ENCODE measurements at places on chromosomes 1 and 21. TPM values are rescaled to one million over a fixed set of nuclear protein-coding genes. Genes with fewer than 3 reads are reported as not detected.

COL6A1 gene
- total RNA-seq, result 527 TPM

SHE gene
- 21.3 TPM for total RNA-seq

CASQ2 gene
- 3.3 TPM for total RNA-seq

DSTYK gene
- total RNA-seq, result 10.2 TPM

TEX38 gene
- not detected for total RNA-seq

CA14 gene
- not detected for total RNA-seq

CHI3L2 gene
- total RNA-seq, result 14.1 TPM

GRCh38 chr1:30133414-30134055, 589.9 kb downstream of the MATN1 start:
- DNase-seq, result no peak

- DNase-seq, result no peak
Measured at GRCh38 chr1:100065183-100065968, 67.4 kb downstream of the SASS6 start.

DNA sequence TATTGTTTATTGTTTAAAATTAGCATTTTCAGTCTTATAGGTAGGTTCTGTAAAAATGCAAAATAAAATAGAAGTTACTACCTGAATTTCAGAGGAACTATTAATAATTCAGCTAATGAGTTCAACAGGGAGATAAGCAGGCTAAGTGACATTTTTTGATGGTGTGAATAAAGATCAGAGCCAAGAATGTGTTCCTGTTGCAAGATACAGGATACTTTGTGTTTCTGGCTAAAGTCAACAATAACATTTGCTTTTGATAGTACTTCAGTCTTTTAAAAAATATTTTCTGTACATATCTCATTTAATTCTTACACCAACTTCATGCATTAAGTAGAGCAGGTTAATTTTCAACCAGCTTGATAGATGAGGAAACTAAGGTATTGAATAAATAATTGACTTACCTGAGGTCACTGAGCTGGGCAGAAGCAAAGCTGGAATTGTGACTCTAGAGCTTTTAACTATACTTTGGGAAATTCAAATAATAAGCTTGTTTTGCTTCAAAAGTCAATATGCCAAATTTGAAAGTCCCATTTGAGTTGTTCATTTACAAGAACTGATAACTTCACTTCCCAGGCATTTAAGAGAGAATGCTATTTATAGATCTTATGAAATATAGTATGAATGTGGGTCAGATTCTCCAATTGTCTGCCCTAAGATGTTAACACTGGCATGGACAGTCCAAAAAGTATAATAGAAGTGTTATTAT, 6.0 kb downstream of the GORAB start:
- DNase-seq, result no peak

- no peak for DNase-seq
Measured at GRCh38 chr21:44708866-44709425, 2.4 kb downstream of the TSPEAR start.

GRCh38 chr1:165047994-165048393, 308.5 kb downstream of the LMX1A start:
- DNase-seq, result no peak

DNA sequence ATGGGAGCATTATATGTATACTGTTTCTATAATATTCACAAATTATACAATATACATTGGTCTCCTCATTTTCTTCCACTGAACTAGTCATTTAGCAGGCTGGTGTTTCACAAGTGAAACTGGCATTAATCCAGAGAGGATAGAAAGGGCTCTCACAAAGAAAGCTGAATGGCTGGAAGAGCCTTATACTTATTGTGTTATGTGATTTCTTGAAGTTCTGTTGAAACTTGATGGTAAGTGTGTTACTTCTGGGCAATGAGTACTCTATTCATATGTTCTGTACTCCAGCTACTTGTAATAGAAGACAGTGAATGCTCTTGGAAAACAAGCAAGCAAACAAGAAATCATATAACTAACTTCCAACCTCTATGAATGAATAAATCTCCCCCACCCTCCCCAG, 14.9 kb downstream of the STX12 start:
- DNase-seq, result no peak

DNA sequence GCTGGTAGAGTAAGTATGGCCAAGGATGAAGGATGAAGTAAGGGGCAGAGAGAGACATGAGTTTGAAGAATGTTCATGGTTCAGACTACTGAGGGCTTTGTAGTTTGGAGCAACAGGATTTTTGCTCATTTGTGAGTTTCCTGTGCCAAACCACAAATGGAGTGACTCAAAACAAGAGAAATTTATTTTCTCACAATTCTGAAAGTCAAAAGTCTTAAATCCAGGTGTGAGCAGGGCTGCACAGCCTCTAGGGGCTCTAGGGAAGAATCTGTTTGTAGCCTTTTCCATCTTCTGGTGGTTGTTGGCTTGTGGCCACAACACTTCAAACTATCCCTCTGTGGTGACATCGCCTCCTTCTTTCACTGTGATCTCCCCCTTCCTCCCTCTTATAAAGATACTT, 58.9 kb downstream of the RHOU start:
- DNase-seq, result no peak

DNA sequence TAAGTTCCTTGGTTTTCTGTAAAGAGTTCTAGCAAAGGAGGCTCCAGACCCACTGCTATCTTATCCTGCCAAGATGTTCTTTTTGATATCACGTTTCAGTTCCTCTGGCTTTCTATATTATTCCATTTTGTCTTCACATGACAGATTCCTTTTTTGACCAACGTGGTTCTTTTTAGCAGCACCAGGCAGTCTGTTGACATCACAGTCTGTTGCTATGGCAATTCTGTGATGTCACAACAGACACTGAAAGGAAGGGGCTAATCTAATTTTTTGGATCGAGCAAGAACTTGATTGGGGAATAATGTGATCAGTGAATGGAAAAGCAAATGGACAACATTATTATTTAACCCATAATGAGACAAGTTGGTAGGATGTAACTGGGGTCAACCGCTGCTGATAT, 64.5 kb upstream of the GOLT1A start:
- DNase-seq, result no peak

GRCh38 chr1:221350091-221350490, 391.8 kb downstream of the DUSP10 start:
- DNase-seq, result no peak

- DNase-seq, result no peak
Measured at GRCh38 chr1:68373173-68373572, 76.6 kb downstream of the RPE65 start.

Data from breast epithelium (tissue), 4 donors.